ENCODE measurements at places on chromosomes 3 and 15. TPM values are rescaled to one million over a fixed set of nuclear protein-coding genes. Genes with fewer than 3 reads are reported as not detected.
A peak's percentile ranks its signal among the peaks of the same experiment; 100 is the strongest.

DNA sequence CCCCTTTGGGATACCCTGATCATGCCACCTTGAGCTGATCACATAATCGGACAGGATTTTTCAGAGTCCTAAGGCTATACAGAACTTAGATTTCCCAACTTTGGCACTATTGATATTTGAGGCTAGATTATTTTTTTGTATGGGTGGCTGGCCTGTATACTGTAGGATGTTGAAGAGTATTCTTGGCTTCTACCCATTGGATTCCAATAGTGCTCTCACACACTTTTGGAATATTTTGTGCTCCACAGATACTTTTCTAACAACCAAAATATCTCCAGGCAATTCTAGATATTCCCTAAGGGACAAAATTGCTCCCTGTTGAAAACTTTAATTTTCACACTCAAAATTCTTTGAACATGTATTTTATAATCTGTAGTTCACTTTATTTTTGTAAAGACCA is 125.1 kb downstream of the ABI3BP start:
- no peak overlapping the region for H3K27ac ChIP-seq
- no peaks in the 10 kb centered on the region for H3K36me3 ChIP-seq
- no peaks in the 10 kb centered on the region for H3K4me1 ChIP-seq
- DNase-seq, result no peak
- no peaks in the 10 kb centered on the region for H3K27me3 ChIP-seq
- H3K4me3 ChIP-seq, result no peak overlapping the region

DNA sequence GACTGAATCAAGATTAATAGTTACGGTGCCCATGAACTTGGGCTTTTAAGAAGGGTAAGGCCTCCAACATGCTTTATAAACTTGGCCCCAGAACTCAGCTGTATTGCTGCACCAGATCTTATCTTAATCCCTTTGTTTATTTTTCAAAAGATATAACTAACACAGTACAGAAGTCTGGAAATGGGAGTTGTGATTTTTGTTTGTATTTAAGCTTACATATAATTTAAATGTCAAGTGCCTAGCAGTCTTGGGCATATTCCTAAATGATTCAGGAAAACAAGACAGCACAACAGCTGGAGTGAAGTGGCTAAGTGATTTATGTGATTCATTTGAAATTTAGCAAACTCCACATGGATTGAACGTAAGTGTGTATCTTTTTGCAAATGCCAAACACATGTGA is 56.2 kb downstream of the NBEAL2 start:
- H3K27ac ChIP-seq, result peak overlapping the region; percentile 19
- peaks cover 19% of the 10 kb centered on the region for H3K36me3 ChIP-seq
- DNase-seq, result no peak
- no peaks in the 10 kb centered on the region for H3K27me3 ChIP-seq

- DNase-seq, result no peak
- no peaks in the 10 kb centered on the region for H3K4me1 ChIP-seq
- no peaks in the 10 kb centered on the region for H3K36me3 ChIP-seq
These were observed 34.9 kb downstream of the CYP19A1 start for GRCh38 chr15:51303462-51303980.

GRCh38 chr15:72787526-72787925 is 4.0 kb upstream of the ADPGK start:
- no peak overlapping the region for H3K27ac ChIP-seq
- peaks cover 11% of the 10 kb centered on the region for H3K36me3 ChIP-seq
- peaks cover 20% of the 10 kb centered on the region for H3K4me1 ChIP-seq
- H3K27me3 ChIP-seq, result no peaks in the 10 kb centered on the region
- H3K4me3 ChIP-seq, result no peak overlapping the region

- no peak for DNase-seq
- no peaks in the 10 kb centered on the region for H3K36me3 ChIP-seq
- H3K4me3 ChIP-seq, result no peak overlapping the region
- H3K27me3 ChIP-seq, result no peaks in the 10 kb centered on the region
- no peak overlapping the region for H3K27ac ChIP-seq
These were observed 13.8 kb downstream of the THBS1 start for GRCh38 chr15:39594446-39595337.

GRCh38 chr3:11622586-11623550 is 20.8 kb downstream of the VGLL4 start:
- DNase-seq, result no peak
- peak overlapping the region; percentile 73 for H3K27ac ChIP-seq
- no peaks in the 10 kb centered on the region for H3K27me3 ChIP-seq
- H3K4me3 ChIP-seq, result no peak overlapping the region
- H3K4me1 ChIP-seq, result peaks cover 18% of the 10 kb centered on the region
- H3K36me3 ChIP-seq, result no peaks in the 10 kb centered on the region

DNA sequence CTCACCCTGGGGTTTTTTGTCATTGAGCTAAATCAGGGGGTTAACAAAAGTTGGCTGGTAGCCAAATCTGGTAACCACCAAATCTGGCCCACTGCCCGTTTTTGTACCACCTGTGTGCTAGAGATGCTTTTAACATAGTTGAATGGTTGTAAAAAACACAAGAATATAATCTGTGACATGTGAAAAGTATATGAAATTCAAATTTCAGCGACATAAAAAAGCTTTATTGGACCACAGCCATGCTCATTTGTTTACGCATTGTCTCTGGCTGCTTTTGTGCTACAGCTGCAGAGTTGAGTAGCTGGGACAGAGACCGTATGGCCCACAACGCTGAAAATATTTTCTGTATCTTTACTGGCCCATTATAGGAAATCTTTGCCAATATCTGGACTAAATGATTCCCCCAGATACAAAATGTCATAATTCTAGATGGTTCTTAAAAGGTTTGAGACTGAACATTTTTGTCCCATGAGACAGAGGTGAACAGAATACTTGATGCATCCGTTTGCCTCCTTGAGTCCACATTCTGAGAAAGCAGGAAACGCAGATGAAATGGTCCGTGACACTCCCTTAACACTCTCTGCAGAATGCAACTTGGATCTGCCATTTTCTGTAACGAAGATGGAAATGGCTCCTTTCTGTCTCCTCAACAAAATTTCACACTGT is 120.9 kb upstream of the PDZRN3 start:
- no peak overlapping the region for H3K4me3 ChIP-seq
- no peak overlapping the region for H3K27ac ChIP-seq
- H3K4me1 ChIP-seq, result no peaks in the 10 kb centered on the region
- H3K36me3 ChIP-seq, result no peaks in the 10 kb centered on the region
- H3K27me3 ChIP-seq, result no peaks in the 10 kb centered on the region
- DNase-seq, result no peak

DNA sequence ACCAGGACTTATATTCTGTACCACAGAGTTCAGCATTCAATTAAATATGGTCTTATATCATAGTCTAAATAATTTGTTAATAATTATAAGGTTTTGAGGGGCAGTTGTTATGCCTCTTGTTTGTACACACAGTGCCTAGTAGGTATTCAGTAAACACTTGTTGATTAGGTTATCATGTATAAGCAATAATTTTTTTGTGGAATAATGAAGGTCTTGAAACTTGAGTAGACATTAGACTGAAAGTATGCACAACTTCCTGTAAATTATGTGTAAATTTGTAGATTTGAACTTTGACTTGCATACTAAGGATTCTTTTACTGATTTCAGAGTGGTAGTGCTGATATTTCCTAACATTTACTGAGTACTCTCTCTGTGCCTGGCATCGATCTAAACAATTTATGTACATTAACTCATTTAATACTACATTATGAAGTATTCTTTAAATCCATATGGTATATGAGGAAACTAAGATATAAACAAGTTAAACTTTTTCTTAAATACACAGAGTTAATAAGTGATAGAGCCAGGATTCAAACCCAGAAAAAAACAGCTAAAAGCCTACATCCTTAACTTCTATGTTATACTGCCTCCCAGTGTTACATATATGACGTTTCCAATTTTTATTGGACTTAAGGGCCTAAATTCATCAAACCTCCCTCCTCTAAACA is 65.1 kb downstream of the GLCE start:
- H3K4me1 ChIP-seq, result no peaks in the 10 kb centered on the region
- no peak overlapping the region for H3K27ac ChIP-seq
- H3K27me3 ChIP-seq, result no peaks in the 10 kb centered on the region

GRCh38 chr3:46663591-46664135 is 29.8 kb downstream of the ALS2CL start:
- DNase-seq, result peak; percentile 11
- H3K4me3 ChIP-seq, result no peak overlapping the region
- H3K36me3 ChIP-seq, result no peaks in the 10 kb centered on the region
- no peaks in the 10 kb centered on the region for H3K4me1 ChIP-seq
- no peak overlapping the region for H3K27ac ChIP-seq

DNA sequence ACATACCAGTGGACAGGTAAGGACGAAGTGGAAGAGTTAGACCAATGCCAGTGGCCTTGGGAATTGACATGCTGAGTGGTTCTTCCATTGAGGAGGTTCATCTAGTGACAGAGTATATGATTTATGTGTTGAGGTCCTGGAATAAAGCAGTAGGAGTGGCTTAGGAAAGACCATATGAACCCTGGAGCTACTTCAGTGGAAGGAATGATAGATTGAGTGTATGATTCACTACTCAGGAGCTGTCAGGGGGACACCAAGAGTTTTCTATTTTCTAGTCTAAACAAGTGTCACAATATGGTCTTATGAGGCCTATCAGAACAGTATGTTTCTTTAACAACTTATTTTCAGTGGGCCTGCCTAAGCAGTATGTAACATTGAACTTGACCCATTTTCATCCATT is 63.9 kb downstream of the NME9 start:
- H3K27me3 ChIP-seq, result no peaks in the 10 kb centered on the region
- no peak for DNase-seq
- H3K27ac ChIP-seq, result no peak overlapping the region
- H3K4me1 ChIP-seq, result no peaks in the 10 kb centered on the region
- no peak overlapping the region for H3K4me3 ChIP-seq
- no peaks in the 10 kb centered on the region for H3K36me3 ChIP-seq

- no peak overlapping the region for H3K4me3 ChIP-seq
- H3K27ac ChIP-seq, result peak overlapping the region; percentile 44
- peaks cover 78% of the 10 kb centered on the region for H3K4me1 ChIP-seq
- peak; percentile 18 for DNase-seq
- H3K36me3 ChIP-seq, result peaks cover 28% of the 10 kb centered on the region
These were observed 9.1 kb downstream of the RAB43 start for GRCh38 chr3:129112308-129113052.

- no peaks in the 10 kb centered on the region for H3K4me1 ChIP-seq
- no peak for DNase-seq
- H3K4me3 ChIP-seq, result no peak overlapping the region
- no peaks in the 10 kb centered on the region for H3K36me3 ChIP-seq
- H3K27ac ChIP-seq, result no peak overlapping the region
- peaks cover 8% of the 10 kb centered on the region for H3K27me3 ChIP-seq
These were observed 5.9 kb downstream of the MEIS2 start for GRCh38 chr15:37094333-37094914.

- no peaks in the 10 kb centered on the region for H3K27me3 ChIP-seq
- H3K4me3 ChIP-seq, result no peak overlapping the region
- H3K4me1 ChIP-seq, result no peaks in the 10 kb centered on the region
- no peak for DNase-seq
- H3K36me3 ChIP-seq, result no peaks in the 10 kb centered on the region
These were observed 972.0 kb downstream of the TUSC7 start for GRCh38 chr3:117681619-117682018.

GRCh38 chr3:123809597-123809996 is 74.5 kb downstream of the MYLK start:
- no peaks in the 10 kb centered on the region for H3K27me3 ChIP-seq
- H3K4me3 ChIP-seq, result no peak overlapping the region
- no peak overlapping the region for H3K27ac ChIP-seq
- DNase-seq, result no peak
- no peaks in the 10 kb centered on the region for H3K36me3 ChIP-seq
- no peaks in the 10 kb centered on the region for H3K4me1 ChIP-seq

- H3K27ac ChIP-seq, result no peak overlapping the region
- no peak for DNase-seq
- H3K27me3 ChIP-seq, result no peaks in the 10 kb centered on the region
These were observed 72.5 kb downstream of the VPS8 start for GRCh38 chr3:184884359-184885017.

The COPG1 gene
- total RNA-seq, result 83.3 TPM

The RBP2 gene
- total RNA-seq, result not detected

The GMPPB gene
- total RNA-seq, result 56.4 TPM
